ENCODE measurements at places on chromosomes 1 and 21.

GRCh38 chr1:66303646-66304045, 230.3 kb upstream of the SGIP1 start:
- DNase-seq = no peak

GRCh38 chr1:200873671-200874397, 1.1 kb downstream of the GPR25 start:
- no peak for DNase-seq

DNA sequence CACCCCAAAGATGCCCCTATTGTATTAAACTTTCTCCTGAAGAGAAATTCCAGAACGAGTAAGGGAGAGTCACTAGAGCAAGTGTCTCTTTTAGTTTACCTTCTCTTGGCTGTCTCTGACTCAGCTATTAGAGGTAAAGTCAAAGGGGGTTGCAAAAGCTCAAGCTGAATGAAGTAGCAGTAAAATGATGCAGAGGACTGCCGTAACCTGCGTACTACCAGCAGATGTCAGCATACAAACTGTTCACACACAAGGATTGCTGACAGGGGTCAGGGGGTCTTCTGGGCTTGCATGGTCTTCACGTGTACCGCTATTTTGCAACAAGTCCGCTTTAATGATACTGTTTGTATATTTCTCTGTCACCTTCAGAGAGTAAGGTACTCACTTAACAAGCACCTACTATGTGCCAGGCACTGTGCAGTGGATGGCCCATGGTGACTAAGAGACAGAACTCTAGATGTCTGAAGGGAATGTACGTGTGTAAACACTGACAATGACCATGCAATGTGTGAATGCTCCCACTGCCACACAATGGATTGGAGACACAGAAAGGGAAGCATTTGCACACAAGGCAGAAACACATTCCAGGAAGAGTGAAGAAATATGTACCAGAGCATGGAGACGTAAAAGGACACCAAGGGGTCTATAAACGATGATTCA, 34.9 kb downstream of the CHML start:
- DNase-seq = no peak

DNA sequence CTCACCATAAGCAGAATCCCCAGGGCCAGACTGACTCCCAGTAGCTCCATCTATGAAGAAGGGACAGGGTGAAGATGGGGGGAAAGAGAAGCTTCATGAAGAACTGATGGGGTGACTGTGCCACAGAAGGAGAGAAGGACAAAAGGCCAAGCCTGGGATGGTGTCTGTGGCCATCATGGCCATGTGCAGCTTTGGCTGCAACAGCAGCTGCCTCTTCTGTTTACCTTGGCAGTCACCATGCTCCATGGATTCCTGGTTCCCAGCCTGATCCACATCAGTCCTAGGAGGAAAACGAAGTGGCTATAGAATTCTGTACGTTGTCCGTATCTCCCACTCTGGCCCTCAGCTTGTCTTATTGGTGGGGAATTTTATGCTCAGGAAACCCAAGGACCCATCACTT, 12.0 kb downstream of the SEMA6C start:
- DNase-seq = no peak

- DNase-seq = no peak
Measured at GRCh38 chr1:26705788-26706311, 10.0 kb downstream of the ARID1A start.

GRCh38 chr1:10179406-10180091, 30.8 kb upstream of the KIF1B start:
- DNase-seq = peak; percentile 52

DNA sequence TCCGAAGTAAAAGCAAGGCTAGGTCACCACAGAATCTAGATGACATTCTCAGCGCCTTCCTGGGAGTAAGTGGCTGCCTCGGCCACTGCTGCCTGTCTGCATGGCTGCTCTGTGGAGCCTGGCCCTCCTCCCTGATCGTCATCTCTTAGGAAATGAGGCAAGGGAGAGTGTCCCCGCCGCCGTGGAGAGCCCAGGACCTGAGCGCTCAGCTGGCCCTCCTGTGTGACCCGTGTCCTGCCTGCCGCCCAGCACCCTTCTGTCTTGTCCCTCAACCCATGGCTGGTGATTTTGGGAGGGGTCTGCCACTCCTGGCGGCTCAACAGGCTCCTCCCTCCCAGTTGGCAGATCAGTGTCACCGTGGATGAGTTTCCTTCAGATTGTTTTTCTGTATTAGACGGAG, 156.4 kb upstream of the COL6A1 start:
- no peak for DNase-seq

DNA sequence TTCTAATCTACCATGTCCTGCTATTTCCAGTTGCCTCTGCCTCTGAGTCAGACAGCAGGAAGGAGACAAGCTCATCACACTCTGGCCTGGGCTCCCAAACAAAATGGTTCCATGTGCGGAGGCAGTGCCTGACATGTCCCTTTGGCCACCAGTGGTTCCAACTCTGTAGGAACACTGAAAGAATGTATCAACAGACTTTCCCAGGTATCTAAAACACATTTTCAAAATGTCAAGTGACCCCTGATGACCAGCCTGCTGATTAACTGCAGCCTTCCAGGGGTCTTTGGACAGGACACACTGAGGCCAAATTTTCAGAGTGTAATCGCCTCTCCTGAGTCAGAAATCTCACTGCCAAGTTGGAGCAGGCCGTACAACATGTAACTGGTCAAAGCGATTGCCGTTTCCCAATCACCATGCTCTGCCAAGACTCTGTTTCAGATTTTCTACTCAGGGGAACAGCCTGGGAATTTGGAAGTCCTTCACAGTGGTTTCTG, 172.7 kb downstream of the TPR start:
- DNase-seq = no peak

DNA sequence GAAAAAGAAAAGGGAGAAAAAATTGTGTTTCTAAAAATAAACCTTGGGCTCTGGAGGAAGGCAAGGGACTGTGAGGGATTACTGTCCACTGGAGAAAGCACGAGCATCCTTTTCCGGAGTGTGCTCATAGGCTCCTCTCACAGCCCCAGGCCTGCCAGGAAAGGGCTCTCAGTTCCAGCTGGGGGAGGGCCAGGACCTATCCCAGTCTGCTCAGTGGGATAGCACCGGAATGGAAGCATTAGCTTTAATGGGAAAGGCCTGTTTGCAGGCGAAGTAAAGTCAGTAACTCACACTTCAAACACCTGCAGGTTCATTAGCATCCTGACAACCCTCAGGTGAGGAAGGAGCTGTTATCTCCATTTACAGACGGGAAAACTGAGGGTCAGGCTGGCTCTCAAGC, 113.9 kb upstream of the USP24 start:
- DNase-seq = no peak

- DNase-seq = no peak
Measured at GRCh38 chr1:147492207-147492606, 49.1 kb upstream of the BCL9 start.

- peak; percentile 90 for DNase-seq
Measured at GRCh38 chr1:25198663-25199252, 33.5 kb downstream of the SYF2 start.

DNA sequence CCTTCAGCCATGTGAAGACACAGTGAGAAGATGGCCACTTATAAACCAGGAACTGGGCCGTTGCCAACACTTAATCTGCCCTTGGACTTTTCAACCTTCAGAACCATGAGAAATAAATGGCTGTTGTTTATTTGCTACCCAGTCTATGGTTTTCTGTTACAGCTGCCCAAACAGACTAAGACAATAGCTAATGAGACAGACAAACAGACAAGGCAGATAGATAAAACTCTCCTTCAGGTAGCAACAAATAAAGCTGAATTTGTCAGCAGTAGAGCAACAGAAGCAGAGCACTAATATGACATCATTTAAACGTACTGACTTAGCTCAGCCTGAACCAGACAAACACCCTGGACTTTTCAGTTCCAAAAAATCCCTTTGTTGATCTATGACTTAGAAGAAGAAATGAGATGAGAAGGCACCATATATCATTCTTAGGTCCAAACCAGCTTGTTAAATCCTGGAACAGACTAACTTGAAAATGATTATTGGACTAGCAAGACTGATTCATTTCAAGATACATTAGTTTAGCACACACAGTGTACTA, 27.0 kb downstream of the ZZZ3 start:
- no peak for DNase-seq

Data from posterior cingulate gyrus (tissue), 11 donors.